ENCODE measurements at places on chromosomes 4 and X.

GRCh38 chrX:107154787-107155620, 36.4 kb upstream of the RBM41 start:
- peak; percentile 45 for DNase-seq

DNA sequence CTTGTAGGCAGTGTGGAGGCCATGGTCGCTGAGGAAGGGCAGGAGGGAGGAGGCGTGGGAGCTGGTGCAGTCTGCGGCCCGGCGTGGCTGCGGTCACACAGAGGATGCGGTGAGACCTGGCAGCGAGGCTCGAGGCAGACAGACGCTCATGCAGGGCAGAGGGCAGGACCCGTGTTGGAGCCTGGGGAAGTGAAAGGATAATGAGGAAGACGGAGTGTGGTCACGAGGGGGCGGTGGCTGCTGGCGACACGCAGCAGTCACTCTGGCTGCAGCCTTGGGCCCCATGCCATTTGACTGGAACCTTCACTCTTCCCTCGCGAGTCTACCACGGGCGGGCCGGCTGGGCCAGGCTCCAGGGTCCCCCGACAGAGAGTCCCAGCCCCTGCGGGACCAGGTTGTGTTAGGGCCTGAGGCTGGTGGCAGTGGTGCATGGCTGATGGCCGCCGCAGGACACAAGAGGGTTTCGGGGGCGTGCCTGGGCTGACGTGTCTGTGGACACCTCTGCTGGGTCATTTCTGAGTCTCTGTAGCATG, 68.8 kb upstream of the HGFAC start:
- DNase-seq, result no peak

GRCh38 chr4:41332510-41333054, 75.9 kb downstream of the UCHL1 start:
- DNase-seq, result no peak

GRCh38 chr4:128286474-128287058, 1.0 kb downstream of the PGRMC2 start:
- peak; percentile 67 for DNase-seq

DNA sequence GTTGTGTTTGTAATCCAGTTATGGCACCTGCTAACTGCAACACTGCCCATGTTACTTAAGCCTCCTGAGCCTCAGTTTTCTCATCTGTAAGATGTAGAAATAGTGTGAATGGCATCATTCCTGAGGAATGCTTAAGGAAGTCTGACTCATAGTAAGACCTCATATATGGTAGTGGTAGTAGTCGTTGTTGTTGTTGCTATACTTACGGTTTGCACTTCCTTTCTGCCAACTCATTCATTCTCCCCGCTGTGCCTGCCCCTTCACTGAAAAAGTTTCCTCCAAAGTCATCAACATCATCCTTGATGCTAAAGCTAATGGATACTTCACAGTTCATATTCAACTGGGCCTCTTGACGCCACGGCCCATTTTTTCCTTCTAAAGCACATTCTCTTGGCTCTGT, 54.2 kb upstream of the SPANXN3 start:
- no peak for DNase-seq

- DNase-seq, result no peak
Observed at GRCh38 chr4:135065366-135065765, 863.8 kb upstream of the PABPC4L start.

GRCh38 chrX:116031331-116031730, 139.2 kb upstream of the AGTR2 start:
- DNase-seq, result no peak

- DNase-seq, result no peak
Observed at GRCh38 chr4:35689870-35690269, 554.4 kb downstream of the ARAP2 start.

DNA sequence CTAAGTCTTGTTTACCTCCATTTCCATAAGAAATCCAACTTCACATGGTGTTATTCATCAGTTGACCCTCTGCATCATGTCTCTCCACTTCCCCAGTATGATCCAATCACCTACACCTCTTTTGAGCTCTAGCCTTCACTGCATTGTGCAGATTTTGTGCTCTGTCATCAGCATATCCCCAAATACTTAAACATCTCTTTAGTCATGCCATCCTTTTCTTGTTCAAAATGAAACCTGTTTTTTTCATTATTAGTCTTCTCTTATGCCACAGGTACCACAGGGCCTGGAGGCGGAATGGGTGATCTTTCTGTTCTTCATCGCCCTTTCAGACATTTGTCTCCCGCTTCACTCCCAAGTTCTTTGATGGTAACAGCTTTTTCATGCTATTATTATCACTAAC, 382.7 kb upstream of the GALNTL6 start:
- DNase-seq, result no peak

- no peak for DNase-seq
Observed at GRCh38 chrX:100645106-100645505, 1.1 kb downstream of the SRPX2 start.

DNA sequence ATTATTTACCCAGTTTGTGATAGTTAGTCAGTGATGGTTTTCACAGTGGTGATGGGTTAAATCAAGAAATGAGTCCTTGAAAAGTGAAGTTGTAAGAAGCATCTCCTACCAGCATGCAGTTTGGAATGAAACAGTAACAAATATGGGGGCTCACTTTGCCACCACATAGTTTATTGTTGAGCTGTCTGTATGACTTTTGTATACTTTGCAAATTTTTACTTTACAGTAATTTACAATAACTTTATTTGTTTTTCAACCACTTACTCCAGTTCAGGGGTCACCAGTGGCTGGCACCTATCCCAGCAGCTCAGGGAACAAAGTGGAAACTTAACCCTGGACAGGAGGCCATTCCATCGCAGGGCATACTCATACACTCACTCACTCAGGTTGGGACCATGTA, 64.5 kb upstream of the ANKRD50 start:
- peak; percentile 13 for DNase-seq

- peak; percentile 59 for DNase-seq
Observed at GRCh38 chr4:5780831-5781480, 70.0 kb downstream of the EVC start.

DNA sequence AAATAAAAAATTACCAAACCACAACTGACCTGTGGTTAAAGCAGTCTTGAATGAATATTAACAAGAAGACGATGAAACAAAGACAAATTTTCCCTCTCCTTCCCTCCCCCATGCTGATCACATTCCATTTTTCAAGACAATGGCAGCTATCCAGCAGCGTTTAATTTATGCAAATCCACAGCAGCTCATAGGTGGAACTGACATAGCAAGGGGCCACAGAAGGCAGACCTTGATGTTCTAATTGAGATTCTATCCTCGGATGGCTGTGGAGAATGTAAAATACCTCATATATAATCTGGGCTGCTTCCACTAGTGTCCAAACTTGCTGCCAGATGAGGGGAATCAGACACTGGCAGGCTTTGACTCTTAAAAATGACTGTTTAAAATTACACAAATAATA, 211.5 kb downstream of the CHRDL1 start:
- DNase-seq, result no peak

- DNase-seq, result no peak
Observed at GRCh38 chrX:20637351-20637750, 370.6 kb upstream of the RPS6KA3 start.

DNA sequence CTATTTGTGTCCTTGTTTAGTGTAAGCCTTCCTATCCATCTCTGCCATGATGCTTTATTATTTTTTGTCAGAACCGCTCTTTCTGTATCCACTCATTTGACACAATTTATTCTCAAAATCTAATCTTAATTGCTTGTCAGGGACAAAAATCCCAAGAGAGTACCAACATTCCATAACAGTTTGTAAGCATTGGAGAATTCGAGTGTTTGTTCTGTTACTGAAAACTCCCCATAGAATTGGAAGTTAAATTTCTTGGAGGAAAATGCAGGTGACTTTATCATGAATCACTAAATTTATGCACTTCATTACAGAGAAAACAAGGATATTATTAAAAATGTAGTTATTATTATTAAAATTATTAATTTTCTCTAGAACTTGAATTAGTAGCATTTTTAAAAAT, 1986.1 kb downstream of the ARAP2 start:
- no peak for DNase-seq

DNA sequence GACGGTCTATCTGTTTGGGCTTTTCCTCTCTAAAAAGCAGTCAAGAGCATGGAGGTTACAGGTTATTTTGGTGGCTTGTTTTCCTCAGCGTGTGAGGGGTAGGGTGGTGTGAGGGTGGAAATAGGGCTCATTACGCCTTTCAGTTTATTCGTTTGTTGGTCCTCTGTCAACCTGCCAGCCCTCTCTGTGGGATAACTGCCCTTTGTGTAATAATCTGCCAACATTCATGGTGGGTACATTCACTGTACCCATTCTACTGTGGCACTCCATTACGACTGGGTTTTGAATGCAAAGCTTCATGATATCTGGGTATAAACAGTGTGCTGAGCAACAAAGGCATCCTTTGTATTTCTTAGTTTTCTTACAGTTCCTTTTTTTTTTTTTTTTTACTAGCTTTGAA, 136.4 kb downstream of the ADGRL3 start:
- DNase-seq, result no peak

GRCh38 chr4:41512136-41512535, 25.8 kb upstream of the LIMCH1 start:
- DNase-seq, result no peak

GRCh38 chr4:104022831-104023230, 303.0 kb upstream of the TACR3 start:
- no peak for DNase-seq

- peak; percentile 37 for DNase-seq
Observed at GRCh38 chr4:34158878-34159277, 2085.4 kb downstream of the ARAP2 start.

DNA sequence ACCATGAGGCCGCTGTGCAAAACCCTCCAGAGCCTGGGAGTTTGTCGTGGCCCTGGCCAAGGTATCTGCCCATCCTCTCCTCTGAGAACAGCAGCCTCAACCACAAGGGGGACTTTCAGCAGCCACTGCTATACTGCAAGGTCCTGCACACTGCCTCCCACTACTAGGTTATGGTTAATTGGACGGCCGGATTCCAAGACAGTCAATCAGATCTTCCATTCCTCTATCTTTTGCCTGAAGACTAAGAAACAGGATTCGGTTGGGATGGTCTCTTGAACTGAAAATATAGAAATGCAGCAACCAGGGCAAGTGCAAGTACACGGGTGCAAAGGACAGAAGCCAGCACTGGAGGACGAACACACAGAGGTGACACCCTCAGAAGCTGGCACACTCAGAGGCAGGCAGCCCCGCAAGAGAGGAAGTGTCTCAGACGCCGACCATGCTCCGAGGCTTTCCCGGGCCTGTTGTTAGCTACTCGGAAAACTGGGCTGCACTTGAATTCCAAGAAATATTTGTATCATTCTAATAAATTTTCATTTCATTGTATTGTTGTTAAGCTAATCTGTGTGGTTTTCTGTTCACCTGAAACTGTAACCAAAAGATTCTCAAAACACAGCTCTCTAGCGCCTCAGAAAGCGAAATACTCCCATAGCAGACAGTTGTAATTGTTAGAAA, 63.3 kb downstream of the AFAP1 start:
- DNase-seq, result peak; percentile 74

- DNase-seq, result no peak
Observed at GRCh38 chrX:64394874-64395567, at the start of gene MTMR8. Gene MTMR8 (minus strand): TSS chrX:64395452. CDS start chrX:64395363, 89 bp downstream.

DNA sequence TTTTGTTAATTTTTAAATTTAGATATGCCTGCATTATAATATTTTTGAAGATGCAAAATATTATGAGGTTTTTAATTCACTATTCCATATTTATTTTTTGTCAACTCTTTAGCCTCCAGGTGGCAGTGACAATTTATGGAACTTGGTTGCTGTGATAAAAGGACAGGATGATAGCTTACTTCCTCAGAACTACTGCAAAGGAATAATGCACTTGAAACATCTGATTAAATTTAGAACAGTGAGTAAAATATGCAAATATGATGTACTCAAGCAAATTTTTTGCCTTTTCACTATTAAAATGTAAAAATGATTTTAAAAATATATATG, 45.1 kb downstream of the SPATA4 start:
- peak; percentile 36 for DNase-seq

DNA sequence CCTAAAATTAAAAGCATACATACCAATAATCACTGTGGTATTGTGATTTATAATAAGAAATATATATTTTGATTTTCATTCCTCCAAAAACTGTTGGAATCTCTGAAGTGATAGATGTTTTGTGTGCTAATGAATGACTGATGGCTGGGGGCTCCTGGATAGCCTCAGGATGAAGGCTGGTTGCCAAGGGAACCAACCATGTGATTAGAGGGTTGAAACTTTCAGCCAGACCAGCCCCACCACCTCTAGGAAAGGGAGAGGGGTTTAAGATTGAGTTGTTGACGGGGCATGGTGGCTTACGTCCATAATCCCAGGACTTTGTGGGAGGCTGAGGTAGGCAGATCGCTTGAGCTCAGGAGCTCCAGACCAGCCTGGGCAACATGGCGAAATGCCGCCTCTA, 34.0 kb downstream of the HS6ST2 start:
- DNase-seq, result no peak

DNA sequence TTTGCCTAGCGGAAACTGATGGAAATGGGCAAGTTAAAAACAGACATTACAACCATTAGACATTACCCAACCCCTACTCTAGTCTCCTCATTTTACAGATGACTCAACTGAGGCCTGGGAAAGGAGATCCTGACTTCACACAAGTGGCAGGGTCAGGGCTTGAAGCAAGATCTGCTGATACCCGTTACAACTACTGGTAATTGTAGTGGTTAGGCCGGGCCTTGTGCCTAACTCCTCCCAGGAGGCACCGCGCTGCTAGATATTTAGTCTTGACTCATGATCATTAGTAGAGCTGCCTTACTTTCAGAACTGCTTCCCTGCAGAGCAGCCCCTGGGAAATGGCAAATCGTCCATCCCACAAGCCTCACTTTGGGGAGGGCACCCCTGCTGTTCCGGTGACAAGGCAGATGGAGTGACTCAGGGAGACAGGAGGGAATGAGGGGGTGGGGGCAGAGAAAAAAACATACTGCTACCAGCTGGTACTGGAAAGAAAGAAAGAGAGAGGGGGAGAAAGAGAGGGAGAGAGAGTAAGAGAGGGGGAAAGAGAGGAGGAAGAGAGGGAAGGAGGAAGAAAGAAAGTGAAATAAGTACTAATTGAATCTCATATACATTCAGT, 12.2 kb downstream of the ARHGEF6 start:
- peak; percentile 80 for DNase-seq

GRCh38 chrX:136130931-136131833, 16.2 kb upstream of the FHL1 start:
- peak; percentile 90 for DNase-seq

DNA sequence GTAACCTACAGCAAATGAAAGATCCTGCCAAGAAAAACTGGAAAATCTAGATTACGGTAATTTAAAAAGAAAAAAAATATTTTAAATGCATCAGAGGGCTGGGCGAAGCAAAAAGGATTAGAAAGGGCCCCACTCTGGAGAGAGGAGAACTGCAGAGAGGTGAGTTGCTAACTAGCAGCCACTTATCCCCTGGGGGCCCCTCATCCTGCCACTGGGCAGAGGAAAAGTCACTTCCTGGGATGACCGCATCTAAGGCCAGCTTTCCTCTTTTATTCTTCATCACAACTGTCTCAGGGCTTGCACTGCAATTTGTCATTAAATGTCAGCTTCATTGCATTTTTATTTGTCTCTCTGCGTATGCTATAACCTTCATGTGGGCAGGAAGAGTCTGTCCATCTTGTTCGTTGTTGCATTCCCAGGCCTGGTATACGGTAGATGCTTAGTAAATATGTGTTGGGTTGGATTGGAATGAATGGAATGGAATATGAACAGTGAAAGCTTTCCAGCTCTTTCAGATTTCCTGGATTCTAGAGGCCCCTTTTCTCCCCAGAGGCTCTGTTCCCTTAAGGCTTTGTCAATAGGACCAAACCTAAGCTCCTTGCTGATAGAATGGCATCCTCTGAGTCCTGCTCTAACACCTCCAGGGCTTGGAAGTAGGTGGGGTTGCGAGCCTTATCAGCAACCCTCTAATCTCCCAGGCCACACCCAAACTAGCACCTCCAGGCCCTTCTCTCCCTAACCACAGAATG, 58.9 kb downstream of the TLR10 start:
- no peak for DNase-seq

- DNase-seq, result no peak
Observed at GRCh38 chrX:123348468-123348867, 164.4 kb downstream of the GRIA3 start.

All from iris pigment epithelial cell (primary cell).